ENCODE measurements at places on chromosomes 3 and 15. TPM values are rescaled to one million over a fixed set of nuclear protein-coding genes. Genes with fewer than 3 reads are reported as not detected.

GRCh38 chr15:42024303-42024702 is 3.5 kb upstream of the PLA2G4E start:
- no peak for DNase-seq

DNA sequence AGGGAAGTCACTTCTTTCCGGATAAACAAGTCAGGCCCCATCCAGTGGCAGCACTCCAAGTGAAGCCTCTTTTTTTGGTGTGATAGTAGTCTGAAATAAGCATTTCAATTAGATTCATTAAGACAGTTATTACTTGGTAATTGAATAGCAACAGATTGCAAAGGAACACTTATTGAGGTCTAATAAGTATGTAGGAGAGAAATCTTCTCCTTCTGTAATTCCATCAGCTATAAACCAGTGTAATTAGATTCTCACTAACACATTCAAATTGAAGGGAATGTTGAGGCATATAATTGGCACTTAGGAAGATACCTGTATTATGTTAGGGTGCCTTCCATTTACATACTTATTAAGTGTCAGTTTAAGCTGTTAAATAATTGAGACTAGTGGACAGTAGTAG is 73.9 kb downstream of the SEMA6D start:
- no peak for DNase-seq

DNA sequence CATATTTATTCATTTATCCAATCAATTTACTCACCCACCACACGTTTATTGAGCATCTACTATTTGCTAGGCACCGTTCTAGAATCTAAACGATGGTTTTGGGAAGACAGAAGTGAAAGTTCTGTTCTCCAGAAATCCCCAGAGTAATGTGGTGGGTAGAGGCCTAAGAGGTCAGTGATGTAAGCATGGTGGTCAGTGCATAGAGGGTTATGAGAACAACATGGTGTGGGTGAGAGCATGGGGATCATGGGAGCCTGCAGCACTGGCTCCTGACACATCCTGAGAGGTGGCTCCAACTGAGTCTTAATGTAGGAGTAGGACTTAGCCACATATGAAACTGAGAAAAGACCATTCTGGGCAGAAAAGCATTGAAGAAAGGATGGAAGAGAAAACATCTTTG is 85.3 kb upstream of the TNFAIP8L3 start:
- DNase-seq: no peak

DNA sequence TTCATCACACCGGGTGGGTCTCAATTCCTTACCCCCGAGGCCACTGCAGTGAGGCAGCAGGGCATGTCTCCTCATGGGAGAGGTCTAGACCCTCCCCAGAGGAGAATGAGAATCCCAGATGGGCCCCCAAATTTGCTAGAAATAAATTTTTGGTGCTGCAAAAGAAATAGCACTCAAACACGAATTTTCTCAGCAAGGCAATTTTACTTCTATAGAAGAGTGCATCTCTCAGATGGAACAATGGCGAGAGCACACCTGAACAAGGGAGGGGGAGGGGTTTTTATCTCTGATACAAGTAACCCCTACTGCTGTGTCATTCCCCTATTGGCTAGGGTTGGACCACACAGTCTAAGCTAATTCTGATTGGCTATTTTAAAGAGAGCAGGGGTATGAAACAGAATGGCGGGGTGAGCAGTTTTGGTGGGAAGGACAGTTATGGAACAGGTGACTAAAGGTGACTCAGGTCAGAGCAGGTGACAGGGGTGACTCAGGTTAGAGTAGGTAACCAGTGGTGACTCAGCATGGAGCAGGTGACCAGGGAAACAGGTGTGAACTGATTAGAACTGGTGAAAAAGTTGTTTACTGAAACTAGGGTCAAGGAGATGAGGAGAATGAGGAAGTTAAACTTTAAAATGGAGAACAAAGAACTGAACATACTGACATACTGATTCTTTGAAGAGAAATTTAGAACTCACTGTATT is 93.0 kb upstream of the WNT7A start:
- DNase-seq: no peak

Gene PPP1R14D
- total RNA-seq: not detected
